ENCODE measurements at places on chromosomes 12 and 14. TPM values are rescaled to one million over a fixed set of nuclear protein-coding genes. Genes with fewer than 3 reads are reported as not detected.
A peak's percentile ranks its signal among the peaks of the same experiment; 100 is the strongest.

- no peak overlapping the region for H3K4me3 ChIP-seq
- H3K27me3 ChIP-seq: peaks cover 42% of the 10 kb centered on the region
- H3K36me3 ChIP-seq: no peaks in the 10 kb centered on the region
- H3K4me1 ChIP-seq: no peaks in the 10 kb centered on the region
- no peak for DNase-seq
Observed at GRCh38 chr14:23377573-23378563, 1.0 kb downstream of the CMTM5 start.

DNA sequence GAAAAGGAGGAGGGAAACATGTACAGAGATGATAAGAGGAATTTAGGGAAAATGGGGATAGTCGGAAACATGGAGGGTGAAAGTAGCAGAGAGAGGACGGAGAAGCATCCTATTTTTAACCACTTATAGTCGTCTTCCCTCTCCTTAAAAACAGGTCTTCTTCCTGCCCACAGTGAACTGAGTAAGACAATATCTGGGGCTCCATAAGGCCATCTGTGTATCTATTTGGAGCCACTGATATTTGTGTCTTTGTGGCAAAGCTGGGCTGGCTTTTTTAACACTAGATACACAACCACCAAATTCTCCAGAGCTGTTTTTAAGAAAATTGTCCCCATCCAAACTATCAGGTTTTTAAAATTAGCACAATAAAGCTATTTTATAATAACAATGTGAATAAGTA lies 109.5 kb upstream of the RAP1B start:
- no peaks in the 10 kb centered on the region for H3K36me3 ChIP-seq
- H3K27ac ChIP-seq: no peak overlapping the region
- no peaks in the 10 kb centered on the region for H3K27me3 ChIP-seq
- H3K4me1 ChIP-seq: peaks cover 9% of the 10 kb centered on the region

- no peak for DNase-seq
- H3K4me3 ChIP-seq: no peak overlapping the region
- H3K27ac ChIP-seq: peak overlapping the region; percentile 54
Observed at GRCh38 chr14:74917646-74918081, 5.4 kb downstream of the RPS6KL1 start.

DNA sequence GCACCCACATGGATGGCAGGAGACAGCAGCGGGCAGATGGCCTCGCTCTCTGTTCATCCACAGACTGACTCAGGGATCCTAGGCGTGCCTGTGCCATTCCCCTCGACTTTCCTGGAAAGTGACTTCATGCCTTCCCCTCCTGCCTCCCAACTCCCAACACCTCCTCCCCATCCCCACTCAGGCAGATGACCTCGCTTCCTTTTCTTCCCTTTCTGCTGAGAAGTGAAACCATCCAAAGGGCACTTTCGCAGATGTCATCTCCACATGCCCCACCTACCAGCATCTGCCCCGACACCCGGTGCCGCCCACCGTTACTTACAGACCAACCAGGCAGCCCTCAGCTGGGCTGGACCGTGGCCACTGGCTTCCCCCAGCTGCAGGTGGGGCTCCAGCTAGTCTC lies 29.6 kb downstream of the BEGAIN start:
- H3K27me3 ChIP-seq: peaks cover 23% of the 10 kb centered on the region
- peaks cover 3% of the 10 kb centered on the region for H3K36me3 ChIP-seq
- H3K4me3 ChIP-seq: no peak overlapping the region
- H3K4me1 ChIP-seq: peaks cover 7% of the 10 kb centered on the region

- no peak for DNase-seq
- H3K27me3 ChIP-seq: peaks cover 59% of the 10 kb centered on the region
- no peak overlapping the region for H3K27ac ChIP-seq
- H3K36me3 ChIP-seq: no peaks in the 10 kb centered on the region
- no peak overlapping the region for H3K4me3 ChIP-seq
- H3K4me1 ChIP-seq: peaks cover 14% of the 10 kb centered on the region
Observed at GRCh38 chr12:3278681-3279414, 201.7 kb downstream of the TSPAN9 start.

The TAS2R30 gene
- 6.6 TPM for total RNA-seq

The NXPH4 gene
- not detected for total RNA-seq

The GNPNAT1 gene
- 7.0 TPM for total RNA-seq

Data from T-helper 17 cell (primary cell).